HuH-7.5 (cell line): ENCODE measurements at places on chromosomes 6 and 20.

DNA sequence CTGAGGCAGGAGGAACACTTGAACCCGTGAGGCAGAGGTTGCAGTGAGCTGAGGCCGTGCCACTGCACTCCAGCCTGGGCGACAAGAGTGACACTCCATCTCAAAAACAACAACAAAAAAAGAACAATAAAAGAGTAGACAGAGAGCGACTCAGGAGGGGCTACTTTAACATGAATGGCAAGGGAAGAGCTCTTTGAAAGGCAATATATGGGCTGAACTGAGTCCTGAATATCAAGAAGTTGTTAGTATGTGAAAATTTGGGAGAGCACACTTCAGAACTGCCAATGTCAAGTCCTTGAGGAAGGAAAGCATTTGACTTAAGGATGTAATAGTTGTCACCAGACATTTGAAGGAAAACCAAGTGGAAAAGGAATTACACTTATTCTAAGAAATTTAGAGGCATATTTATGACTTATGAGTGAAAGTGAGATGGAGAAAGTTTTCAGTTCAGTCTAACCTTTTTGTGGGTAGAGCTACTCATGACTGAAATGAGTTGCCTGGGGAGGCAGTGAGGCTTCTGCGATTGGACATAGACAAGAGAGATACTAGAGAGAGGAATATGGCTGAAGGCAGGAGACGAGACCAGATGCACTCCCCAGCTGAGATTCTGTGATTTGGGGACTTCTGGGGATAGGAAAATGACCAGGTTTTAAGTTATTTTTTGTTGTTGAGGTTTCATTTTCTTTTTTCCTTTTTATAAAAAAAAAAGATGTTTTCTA is 48.6 kb upstream of the SLC16A10 start:
- no peak for DNase-seq

DNA sequence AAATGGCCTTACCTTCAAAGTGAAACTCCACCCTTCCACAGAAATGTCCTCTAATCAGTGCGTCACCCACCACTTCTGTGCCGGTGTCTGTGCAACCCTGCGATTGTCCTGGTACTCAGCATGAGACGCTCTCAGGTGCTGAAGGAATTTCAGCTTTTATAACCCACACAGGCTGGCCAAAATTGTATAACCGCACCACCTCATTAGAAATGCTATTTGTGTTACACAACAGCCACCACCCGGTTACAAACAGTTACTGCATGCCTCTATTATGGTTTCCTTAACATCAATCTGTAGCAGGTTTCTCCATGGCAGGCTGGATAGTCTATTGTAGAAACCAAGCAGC is 51.5 kb downstream of the SLC23A2 start:
- no peak for DNase-seq

GRCh38 chr6:75526502-75527127 is 33.0 kb upstream of the FILIP1 start:
- DNase-seq: peak; percentile 6

- DNase-seq: no peak
Measured at GRCh38 chr6:11952316-11952715, 59.8 kb upstream of the HIVEP1 start.

GRCh38 chr6:79072640-79073181 is 5.3 kb downstream of the PHIP start:
- no peak for DNase-seq
